ENCODE measurements at places on chromosomes 2 and 18.

GRCh38 chr18:36600548-36600947 lies 228.3 kb downstream of the TPGS2 start:
- no peak for DNase-seq

GRCh38 chr2:201608021-201608420 lies 35.3 kb downstream of the TMEM237 start:
- DNase-seq, result no peak

DNA sequence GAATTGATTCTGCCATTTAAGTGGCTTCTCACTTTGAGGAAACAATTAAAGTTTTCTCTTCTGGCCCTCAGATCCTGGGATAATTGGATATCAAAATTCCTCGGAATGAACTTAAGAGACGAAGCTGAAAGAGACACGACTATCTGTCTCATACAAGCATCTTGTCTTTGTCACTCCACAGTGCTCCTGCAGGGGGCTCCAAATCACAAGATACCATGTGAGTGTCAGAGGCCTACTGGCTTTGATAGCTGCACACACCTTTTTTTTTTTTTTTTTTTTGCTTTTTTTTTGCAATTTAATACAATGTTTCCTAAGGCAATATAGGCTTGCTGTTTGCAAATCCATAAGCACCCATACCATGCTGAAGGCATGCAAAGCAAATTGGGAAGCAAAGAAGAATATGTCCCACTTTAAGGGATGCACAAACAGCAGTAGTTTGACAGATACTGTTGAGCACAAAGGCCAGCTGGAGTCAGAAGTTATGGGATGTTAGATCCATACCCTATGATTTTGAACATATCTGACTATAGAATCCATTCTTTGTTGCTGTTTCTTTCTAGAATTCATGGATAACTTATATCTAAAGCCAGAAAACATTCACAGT lies 109.0 kb upstream of the CBLN2 start:
- peak; percentile 83 for DNase-seq

- no peak for DNase-seq
Measured at GRCh38 chr2:234979204-234980167, 27.7 kb downstream of the SH3BP4 start.

- DNase-seq, result no peak
Measured at GRCh38 chr18:71529703-71530303, 1014.3 kb downstream of the CBLN2 start.

GRCh38 chr2:176123411-176124109 lies 1.0 kb downstream of the HOXD9 start:
- no peak for DNase-seq

GRCh38 chr18:2240311-2240705 lies 331.0 kb downstream of the METTL4 start:
- DNase-seq, result no peak

DNA sequence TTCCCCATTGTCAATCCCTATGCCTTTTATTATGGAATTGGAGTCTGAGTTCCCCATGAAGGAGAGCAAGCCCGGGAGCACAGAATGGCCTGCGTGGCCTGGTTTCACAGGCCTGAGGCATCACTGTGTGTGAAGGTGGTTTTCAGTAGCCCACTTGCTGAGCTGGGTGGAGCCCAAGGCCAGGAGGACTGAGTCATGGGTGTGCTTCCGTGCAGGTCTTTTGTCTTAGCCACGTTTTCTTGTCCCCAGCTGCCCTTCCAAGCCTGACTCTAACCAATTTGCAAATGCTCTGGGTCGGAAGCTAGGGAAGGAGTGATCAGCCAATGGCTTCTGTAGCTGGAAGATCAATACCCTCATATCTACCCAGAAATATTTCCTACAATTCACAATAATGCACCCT lies 119.2 kb downstream of the MAPK4 start:
- no peak for DNase-seq

DNA sequence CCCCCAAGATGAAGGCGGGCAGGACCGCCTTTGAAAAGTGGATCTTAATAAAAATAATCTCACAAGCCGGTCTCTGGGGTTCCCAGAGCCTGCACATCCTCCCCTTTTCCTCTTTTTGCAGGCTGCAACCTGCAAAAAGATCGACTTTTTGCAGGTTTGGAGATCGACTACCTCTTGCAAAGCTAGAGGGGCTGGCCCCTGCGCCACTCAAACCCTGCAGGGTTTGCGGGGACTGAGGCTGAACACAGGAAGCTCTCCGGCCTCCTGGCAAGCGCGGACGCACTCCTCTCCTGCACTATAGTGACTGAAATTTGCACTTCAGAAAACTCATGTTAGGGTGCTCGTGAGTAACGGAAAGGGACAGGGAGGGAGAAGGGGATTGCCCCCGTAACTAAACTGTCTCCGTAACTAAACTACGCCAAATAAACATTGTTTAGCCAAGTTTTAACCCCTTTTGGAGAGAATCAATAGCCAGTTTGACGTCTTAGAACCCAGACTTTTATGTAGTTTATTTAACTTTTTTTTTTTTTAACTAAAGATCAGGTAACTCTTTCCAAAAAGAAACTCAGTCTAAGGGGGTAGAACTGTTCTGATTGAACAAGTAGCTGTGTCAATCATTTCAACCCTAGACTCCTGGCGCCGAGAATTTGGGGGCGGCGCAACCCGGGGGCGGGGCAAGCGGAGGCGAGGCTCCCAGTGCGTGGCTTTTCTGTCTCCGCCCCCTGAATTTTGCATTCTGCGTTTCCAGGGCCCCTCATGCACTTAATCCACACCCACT lies 2.5 kb downstream of the IGFBP5 start:
- peak; percentile 91 for DNase-seq

DNA sequence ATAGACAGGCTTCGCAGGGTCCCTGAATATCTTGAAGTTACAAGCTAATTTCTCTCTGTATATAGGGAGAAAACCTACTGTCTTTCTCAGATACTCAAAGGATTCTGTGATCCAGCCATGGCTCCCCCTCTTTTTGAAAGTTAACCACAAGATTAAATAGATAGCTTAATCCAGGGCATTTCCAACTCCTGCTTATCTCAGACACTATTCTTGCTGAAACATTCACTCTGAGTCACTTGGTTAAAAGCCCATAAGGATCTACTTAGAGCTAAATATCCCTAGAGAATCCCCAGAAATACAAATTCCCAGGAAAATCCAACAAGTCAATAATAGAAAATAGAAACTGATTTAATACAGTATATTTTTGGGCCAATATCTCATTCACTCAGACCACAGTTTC lies 179.1 kb upstream of the LYPD1 start:
- DNase-seq, result no peak

DNA sequence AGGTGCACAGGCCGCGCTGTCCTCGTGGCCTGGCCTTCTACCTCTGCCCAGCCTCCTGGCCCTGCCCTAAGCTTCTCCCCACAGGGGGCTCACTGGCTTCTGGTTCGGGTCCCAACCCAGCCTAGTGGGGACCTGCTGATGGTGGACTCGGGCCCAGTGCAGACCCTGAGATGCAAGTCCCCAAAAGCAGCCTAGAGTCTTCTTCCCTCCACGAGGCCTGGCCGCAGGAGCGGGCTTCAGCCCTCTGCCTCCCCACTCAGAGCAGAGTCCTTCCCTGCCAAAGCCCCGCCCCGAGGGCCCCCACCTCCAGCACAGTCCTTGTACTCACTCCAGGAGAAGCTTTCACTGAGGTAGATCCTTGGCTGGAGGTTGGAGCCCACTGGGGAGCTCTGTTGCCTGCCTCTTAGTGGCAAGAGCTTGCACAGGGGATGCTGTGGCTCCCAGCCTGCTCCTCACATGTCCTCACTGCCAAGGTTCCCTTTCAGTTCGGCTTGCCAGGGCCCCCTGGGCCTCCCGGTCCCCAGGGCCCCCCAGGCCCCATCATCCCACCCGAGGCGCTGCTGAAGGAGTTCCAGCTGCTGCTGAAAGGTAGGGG lies 3.6 kb downstream of the ERFE start:
- no peak for DNase-seq

GRCh38 chr2:8115966-8116365 lies 565.9 kb upstream of the ID2 start:
- DNase-seq, result no peak
